ENCODE measurements at places on chromosomes 3 and 15. TPM values are rescaled to one million over a fixed set of nuclear protein-coding genes. Genes with fewer than 3 reads are reported as not detected.

Gene UBE2Q2
- 34.1 TPM for total RNA-seq

Gene MOBP
- not detected for total RNA-seq

Gene RBP2
- not detected for total RNA-seq

Gene LRIG1
- 4.8 TPM for total RNA-seq

Gene GRM7
- not detected for total RNA-seq

Gene CNTN3
- total RNA-seq, result not detected

Gene CTXN2
- total RNA-seq, result 0.04 TPM

Gene MYRIP
- not detected for total RNA-seq

Gene BCHE
- total RNA-seq, result 0.94 TPM

Gene HYKK
- 6.3 TPM for total RNA-seq

Gene PRR23E
- total RNA-seq, result not detected

Gene COLQ
- total RNA-seq, result 0.43 TPM

Gene FOXB1
- total RNA-seq, result not detected

Gene CORO2B
- 3.7 TPM for total RNA-seq

Gene GTF2E1
- total RNA-seq, result 13.7 TPM

Gene SPSB4
- total RNA-seq, result not detected

Gene RLBP1
- not detected for total RNA-seq

Gene GOLGA8J
- total RNA-seq, result not detected

Gene TLR9
- total RNA-seq, result not detected

Gene NRROS
- total RNA-seq, result not detected

Gene GNAT1
- total RNA-seq, result not detected

Gene RTP3
- not detected for total RNA-seq

Gene TM4SF18
- 45.0 TPM for total RNA-seq

Gene PARP9
- 5.3 TPM for total RNA-seq

Gene ERC2
- not detected for total RNA-seq

Gene HGD
- 17.6 TPM for total RNA-seq

Gene TMC3
- total RNA-seq, result not detected

Data from A549 treated with CpdA at 1 μM for 4 hours (cell line).